ENCODE measurements at places on chromosomes 6 and 20. TPM values are rescaled to one million over a fixed set of nuclear protein-coding genes. Genes with fewer than 3 reads are reported as not detected.

LRRC1 gene
- total RNA-seq, result 3.1 TPM

GRCh38 chr20:848193-848592 is 14.7 kb downstream of the FAM110A start:
- H3K36me3 ChIP-seq, result peaks cover 17% of the 10 kb centered on the region
- no peaks in the 10 kb centered on the region for H3K27me3 ChIP-seq
- no peak for DNase-seq
- H3K4me3 ChIP-seq, result no peak overlapping the region
- no peak overlapping the region for H3K27ac ChIP-seq

DNA sequence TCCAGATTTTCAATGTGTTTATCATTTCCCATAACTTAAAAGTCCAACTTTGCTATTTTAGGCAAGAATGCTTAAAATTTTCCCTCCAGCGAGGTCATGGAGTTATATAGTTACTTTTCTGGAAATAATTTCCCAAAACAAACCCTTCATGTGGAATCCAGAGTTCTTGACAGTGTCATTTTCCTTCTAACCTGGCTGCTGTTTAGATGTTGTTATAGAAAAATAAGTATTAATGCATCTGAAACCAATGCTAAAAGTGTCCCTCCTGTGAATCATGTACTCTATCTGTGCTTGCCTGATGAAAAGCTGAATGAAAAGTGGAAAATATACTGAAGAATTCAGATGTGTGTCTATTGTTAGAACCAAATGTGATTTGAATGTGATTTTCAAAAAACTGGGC is 245.3 kb upstream of the HSF2 start:
- no peak for DNase-seq
- H3K27ac ChIP-seq, result no peak overlapping the region
- no peak overlapping the region for H3K4me3 ChIP-seq
- H3K36me3 ChIP-seq, result no peaks in the 10 kb centered on the region
- H3K4me1 ChIP-seq, result no peaks in the 10 kb centered on the region

GRCh38 chr6:11121851-11122250 is 10.3 kb upstream of the ERVFRD-1 start:
- H3K27me3 ChIP-seq, result no peaks in the 10 kb centered on the region
- no peak overlapping the region for H3K4me3 ChIP-seq
- DNase-seq, result no peak
- peaks cover 11% of the 10 kb centered on the region for H3K36me3 ChIP-seq

GRCh38 chr20:21520702-21521595 is 7.1 kb upstream of the NKX2-2 start:
- H3K4me3 ChIP-seq, result no peak overlapping the region
- peaks cover 86% of the 10 kb centered on the region for H3K27me3 ChIP-seq
- H3K36me3 ChIP-seq, result no peaks in the 10 kb centered on the region
- no peak overlapping the region for H3K27ac ChIP-seq
- peak; percentile 23 for DNase-seq

KIAA0408 gene
- 2.7 TPM for total RNA-seq

DNA sequence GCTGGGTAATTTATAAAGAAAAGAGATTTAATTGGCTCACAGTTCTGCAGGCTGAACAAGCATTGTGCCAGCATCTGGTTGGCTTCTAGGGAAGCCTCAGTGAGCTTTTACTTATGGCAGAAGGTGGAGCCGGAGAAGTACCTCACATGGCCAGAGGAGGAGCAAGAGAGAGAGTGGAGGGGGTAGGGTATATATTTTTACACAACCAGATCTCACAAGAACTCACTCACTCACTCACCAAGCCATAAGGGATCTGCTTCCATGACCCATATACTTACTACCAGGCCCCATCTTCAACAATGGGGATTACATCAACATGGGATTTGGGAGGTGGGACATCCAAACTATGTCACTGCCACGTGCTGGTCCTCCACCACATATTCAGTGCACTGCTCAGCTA is 152.6 kb upstream of the PRND start:
- peak; percentile 26 for DNase-seq
- no peak overlapping the region for H3K27ac ChIP-seq
- H3K36me3 ChIP-seq, result no peaks in the 10 kb centered on the region
- H3K4me1 ChIP-seq, result no peaks in the 10 kb centered on the region
- no peak overlapping the region for H3K4me3 ChIP-seq

DNA sequence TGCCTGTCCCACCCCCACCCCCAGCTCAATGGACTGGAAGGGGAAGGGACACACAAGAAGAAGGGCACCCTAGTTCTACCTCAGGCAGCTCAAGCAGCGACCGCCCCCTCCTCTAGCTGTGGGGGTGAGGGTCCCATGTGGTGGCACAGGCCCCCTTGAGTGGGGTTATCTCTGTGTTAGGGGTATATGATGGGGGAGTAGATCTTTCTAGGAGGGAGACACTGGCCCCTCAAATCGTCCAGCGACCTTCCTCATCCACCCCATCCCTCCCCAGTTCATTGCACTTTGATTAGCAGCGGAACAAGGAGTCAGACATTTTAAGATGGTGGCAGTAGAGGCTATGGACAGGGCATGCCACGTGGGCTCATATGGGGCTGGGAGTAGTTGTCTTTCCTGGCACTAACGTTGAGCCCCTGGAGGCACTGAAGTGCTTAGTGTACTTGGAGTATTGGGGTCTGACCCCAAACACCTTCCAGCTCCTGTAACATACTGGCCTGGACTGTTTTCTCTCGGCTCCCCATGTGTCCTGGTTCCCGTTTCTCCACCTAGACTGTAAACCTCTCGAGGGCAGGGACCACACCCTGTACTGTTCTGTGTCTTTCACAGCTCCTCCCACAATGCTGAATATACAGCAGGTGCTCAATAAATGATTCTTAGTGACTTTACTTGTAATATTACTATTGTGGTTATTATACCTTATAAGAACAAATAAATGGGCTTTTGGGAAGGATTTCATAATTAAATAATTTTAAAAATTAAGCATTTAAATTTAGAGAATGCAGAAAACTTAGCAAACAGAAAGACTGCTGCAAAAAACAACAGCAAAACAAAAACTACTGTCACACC is 8.4 kb downstream of the CDKN1A start:
- peaks cover 40% of the 10 kb centered on the region for H3K36me3 ChIP-seq
- peaks cover 29% of the 10 kb centered on the region for H3K4me1 ChIP-seq
- DNase-seq, result no peak
- no peak overlapping the region for H3K4me3 ChIP-seq

GPR31 gene
- total RNA-seq, result not detected

DNA sequence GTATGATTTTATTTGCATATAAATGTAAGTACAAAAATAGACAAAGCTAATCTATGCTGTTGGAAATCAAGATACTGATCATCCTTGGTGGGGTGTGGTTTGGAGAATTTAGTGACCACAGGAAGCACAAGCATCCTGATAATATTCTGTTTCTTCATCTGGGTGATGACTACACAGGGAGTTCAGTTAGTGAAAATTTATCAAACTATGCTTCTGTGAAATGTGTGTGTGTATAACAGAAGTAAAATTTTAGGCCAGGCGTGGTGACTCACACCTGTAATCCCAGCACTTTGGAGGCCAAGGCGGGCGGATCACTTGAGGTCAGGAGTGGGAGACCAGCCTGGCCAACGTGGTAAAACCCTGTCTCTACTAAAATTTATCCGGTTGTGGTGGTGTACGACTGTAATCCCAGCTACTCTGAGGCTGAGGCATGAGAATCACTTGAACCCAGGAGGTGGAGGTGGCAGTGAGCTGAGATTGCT is 20.6 kb downstream of the ENPP3 start:
- no peaks in the 10 kb centered on the region for H3K4me1 ChIP-seq
- DNase-seq, result no peak
- no peak overlapping the region for H3K27ac ChIP-seq
- no peaks in the 10 kb centered on the region for H3K36me3 ChIP-seq
- no peaks in the 10 kb centered on the region for H3K27me3 ChIP-seq
- H3K4me3 ChIP-seq, result no peak overlapping the region

DNA sequence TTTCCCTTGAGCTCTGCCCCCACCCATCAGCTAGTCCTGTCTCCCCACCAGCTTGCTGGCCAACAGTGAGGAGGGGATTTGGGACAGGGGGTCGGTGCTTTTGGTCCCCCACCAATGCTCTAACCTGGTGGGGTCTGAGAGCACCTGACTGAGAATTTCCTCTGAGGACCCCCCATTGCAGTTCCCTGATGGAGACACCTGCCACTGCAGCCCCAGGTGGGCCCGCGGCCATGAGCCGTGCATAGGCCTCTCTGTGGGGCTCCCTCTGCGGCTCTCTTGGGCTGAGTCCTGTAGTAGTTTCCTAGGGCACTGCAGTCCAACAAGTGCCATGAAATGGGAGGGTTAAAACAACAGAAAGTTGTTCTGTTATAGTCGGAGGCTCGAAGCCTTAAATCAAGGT is 172.2 kb upstream of the SNX9 start:
- peaks cover 11% of the 10 kb centered on the region for H3K4me1 ChIP-seq
- H3K4me3 ChIP-seq, result no peak overlapping the region
- no peak overlapping the region for H3K27ac ChIP-seq

- no peaks in the 10 kb centered on the region for H3K36me3 ChIP-seq
- H3K27me3 ChIP-seq, result peaks cover 3% of the 10 kb centered on the region
- H3K4me1 ChIP-seq, result no peaks in the 10 kb centered on the region
- H3K27ac ChIP-seq, result no peak overlapping the region
These were observed 17.6 kb upstream of the EYA4 start for GRCh38 chr6:133223452-133224029.

TAAR8 gene
- total RNA-seq, result not detected

GRCh38 chr6:141349710-141350109 is 783.0 kb upstream of the GJE1 start:
- H3K4me1 ChIP-seq, result no peaks in the 10 kb centered on the region
- no peak overlapping the region for H3K4me3 ChIP-seq
- no peaks in the 10 kb centered on the region for H3K36me3 ChIP-seq
- no peak for DNase-seq

WFDC10B gene
- total RNA-seq, result not detected

DNA sequence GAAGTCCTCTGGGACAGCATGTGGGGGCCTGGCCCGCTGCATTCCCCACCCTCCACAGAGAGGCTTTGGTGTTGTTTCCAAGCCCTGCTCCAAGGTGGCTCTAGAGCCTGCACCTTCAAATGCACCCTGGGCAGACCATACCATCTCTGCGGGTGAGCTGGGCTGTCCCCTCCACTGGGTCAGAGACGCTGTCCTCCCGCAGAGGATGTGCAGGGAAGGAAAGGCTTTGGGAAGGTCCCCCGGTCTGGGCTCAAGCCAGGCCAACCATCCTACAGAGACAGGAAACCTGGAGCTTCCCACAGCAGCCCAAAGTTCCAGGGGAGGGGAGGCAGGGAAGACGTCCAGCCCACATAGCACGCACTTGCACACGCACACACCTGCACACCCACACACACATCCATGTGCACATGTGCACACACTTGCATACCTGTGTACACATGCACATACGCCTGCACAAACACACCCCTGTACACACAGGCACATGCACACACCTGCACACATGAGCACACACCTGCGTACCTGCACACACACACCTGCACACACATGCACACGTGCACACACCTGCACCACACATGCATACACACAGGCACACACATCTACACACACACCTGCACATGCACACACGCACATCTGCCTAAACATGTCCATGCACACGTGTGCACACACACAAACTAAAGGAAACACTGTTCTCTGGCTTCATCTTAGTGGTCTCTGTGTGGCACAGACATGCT is 155.4 kb downstream of the ERMARD start:
- H3K27ac ChIP-seq, result no peak overlapping the region
- no peaks in the 10 kb centered on the region for H3K4me1 ChIP-seq
- DNase-seq, result no peak
- no peaks in the 10 kb centered on the region for H3K27me3 ChIP-seq

GFOD1 gene
- total RNA-seq, result 4.2 TPM

FANCE gene
- 14.8 TPM for total RNA-seq

GRCh38 chr6:111925296-111925695 is 52.0 kb upstream of the FYN start:
- H3K4me3 ChIP-seq, result no peak overlapping the region
- H3K36me3 ChIP-seq, result no peaks in the 10 kb centered on the region
- H3K27ac ChIP-seq, result no peak overlapping the region
- peaks cover 36% of the 10 kb centered on the region for H3K4me1 ChIP-seq

SLC22A23 gene
- 0.37 TPM for total RNA-seq

ATP6V1G2 gene
- total RNA-seq, result 2.1 TPM

DNA sequence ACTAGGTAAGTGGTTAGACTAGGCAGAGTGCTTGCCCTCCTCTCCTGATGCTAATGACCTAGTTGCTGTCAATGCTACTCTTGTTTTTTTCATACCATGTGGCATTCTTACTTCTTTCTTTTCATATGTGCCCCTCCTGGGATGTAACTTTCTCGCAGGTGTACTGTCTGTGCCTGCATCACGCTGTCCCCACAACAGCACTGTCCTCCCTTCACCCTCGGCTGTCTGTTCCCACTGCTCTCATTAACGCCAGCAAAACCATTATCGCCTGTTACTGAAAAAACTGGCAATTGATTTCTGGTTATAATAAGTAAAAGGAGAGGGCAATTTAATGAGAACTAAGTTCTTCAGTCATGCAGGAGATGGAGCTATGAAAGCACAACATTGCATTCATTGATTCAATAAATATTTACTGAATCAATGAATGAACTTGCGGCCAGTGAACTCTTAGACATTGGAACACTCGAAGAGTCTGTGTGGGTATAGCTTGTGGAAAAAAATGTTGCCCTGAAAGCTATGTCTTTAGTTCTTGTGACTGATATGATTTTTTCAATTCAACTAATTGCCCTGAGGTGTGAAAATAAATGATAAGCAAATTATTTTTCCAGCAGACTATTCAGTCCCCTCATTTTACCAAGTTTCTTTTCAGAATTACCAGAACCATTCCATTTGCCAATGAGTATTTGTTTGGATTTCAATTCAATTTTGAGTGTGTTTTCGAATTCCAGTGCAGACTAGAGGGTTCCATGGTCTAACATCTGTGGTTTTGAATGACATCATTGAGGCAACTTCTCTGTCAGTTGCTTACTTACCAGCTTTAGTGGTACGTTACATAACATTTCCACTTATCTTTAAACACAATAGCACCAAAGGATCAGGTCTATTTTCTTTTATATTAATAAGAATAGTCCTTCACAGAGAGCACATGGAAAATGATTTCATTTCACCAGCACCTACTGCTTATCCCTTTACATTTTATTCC is 2.1 kb downstream of the SLC17A4 start:
- H3K27ac ChIP-seq, result no peak overlapping the region
- no peaks in the 10 kb centered on the region for H3K36me3 ChIP-seq
- no peak for DNase-seq
- no peaks in the 10 kb centered on the region for H3K4me1 ChIP-seq

- no peaks in the 10 kb centered on the region for H3K4me1 ChIP-seq
- DNase-seq, result no peak
- H3K27ac ChIP-seq, result no peak overlapping the region
These were observed 107.3 kb downstream of the SYCP2 start for GRCh38 chr20:59825944-59826759.

CDSN gene
- not detected for total RNA-seq

TUBB2B gene
- not detected for total RNA-seq

SOBP gene
- 0.49 TPM for total RNA-seq

EPPIN gene
- total RNA-seq, result not detected

GRCh38 chr6:108105571-108105970 is 31.0 kb upstream of the OSTM1 start:
- no peaks in the 10 kb centered on the region for H3K36me3 ChIP-seq
- H3K27me3 ChIP-seq, result peaks cover 4% of the 10 kb centered on the region
- no peak overlapping the region for H3K4me3 ChIP-seq
- DNase-seq, result no peak
- H3K27ac ChIP-seq, result no peak overlapping the region

Measured in activated CD4-positive, alpha-beta T cell treated with anti-CD3 and anti-CD28 coated beads for 36 hours (primary cell).